Activated T-cell treated with anti-CD3 and anti-CD28 coated beads, Interleukin-2, amount 50 U/mL, for 72 hours (primary cell): ENCODE measurements at places on chromosomes 7 and 10. TPM values are rescaled to one million over a fixed set of nuclear protein-coding genes. Genes with fewer than 3 reads are reported as not detected.
A peak's percentile ranks its signal among the peaks of the same experiment; 100 is the strongest.

DNA sequence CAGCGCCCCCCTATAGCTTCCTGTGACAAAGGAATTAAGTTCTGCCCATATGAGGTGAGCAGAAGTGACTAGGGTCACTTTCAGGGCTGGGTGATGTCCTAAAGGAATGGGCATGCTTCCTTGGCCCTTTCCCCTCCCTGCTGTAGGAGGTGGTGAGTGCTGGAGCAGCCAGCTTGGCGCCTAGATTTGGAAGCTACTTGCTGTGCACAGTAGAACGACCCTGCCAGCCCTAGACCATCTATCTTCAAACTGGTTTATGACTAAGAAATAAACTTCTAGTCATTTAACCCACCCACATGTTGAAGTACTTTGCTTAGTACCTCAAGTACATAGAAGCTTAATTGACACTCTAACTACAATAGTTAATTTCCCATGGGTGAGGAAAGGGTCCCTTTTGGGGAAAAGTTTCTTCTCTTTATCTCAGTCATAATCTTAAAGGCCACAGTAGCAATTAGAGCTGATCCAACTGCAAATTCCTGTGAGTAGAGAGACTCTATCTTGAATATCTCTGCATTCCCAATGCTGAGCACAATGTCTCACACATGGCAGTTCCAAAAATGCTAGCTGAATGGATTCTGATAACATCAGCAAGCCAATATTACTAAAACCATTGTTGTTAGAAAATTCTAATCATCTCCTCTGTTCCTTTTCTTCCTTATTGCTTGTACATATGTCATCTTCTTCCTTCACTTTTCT is 227.2 kb downstream of the RELN start:
- no peak for DNase-seq

DNA sequence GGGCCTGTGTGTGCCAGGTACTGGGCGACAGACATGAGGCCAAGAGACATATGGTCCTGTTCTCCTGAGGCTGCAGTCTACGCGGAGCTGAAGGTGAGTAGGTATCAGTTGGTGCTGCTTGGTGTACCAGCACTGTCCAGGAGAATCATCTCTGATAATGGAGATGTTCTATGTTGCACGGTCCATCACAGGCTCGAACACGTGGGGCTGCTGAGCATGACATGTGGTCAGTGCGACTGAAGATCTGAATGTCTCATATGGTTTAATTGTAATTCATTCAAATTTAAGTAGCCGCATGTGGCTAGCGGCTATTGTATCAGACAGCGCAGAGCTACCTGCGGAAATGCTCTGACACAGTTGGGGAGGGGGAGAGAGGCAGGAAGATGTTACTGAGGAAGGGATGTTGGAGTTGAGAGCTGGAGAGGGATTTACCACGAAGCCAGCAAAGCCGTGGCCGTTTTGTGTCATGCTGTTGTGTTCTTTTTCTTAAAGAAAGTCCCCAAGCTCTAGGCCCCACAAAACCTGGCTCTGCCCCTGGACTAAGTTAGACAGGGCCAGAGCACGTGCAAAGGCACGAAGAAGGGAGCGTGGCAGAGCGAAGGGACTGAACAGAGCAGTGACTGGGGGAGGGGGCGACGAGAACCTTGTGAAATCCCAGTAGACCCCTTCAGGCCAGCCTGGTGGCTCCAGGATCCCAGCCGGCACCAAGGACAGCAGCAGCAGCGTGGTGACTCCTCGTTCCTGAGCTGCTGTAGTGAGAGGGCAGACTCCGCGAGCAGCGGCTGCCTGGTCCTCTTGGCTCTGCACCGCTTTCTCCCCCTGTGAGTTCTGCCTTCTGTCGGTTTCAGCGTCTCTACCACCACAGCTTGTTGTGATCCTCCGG is 20.0 kb downstream of the SMKR1 start:
- no peak for DNase-seq

- no peak for DNase-seq
Measured at GRCh38 chr10:124346831-124347230, 71.9 kb downstream of the OAT start.

DNA sequence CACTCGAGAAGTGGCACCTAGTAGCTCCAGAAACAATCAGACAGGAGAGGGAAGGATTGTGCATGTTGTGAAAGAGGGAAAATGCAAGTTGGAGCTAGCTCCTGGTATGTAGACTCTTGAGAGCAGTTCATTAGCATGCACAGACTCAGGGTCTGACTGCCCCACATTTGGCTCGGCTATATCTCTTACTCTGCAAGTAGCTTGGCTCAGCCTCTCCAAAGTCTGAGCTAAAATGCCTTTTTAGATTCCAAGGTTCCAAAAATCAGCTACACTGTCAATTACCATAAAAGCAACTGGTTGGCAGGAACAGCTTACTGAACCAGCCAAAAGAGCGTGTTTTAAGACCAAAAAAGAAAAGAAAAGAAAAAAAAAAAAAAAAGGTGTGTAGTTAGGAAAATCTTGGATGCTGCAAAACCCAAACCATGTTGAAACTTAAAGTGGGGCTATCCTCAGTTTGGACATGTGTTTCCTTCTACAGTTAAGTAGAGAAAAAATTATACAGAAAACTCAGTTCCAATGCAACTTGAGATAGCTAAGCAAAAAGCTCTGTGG is 65.5 kb downstream of the MKX start:
- DNase-seq, result no peak

- DNase-seq, result no peak
Measured at GRCh38 chr10:14569274-14570060, 205.2 kb downstream of the FAM107B start.

DNA sequence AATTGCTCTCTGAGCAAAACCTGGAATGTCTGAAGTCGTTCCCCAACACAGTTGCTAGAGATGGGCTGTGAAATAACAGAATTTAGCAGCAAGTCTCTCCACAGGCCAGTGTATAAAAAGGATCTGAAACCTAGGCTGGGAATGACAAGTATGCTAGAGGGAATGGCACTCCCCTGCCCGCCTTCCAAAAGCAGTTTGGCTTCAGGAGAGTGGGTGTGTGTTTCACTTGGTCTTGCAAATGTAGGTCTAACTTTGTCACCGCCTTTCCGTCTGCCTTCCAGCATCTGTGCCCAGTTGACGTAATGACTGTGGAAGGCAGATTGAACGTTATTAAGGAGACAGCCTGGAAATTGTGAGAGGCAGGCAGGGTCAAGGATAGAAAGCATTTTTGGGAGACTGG is 18.0 kb upstream of the MTURN start:
- no peak for DNase-seq

GRCh38 chr7:70570029-70570428 is 561.9 kb upstream of the GALNT17 start:
- DNase-seq, result no peak

GRCh38 chr10:28343987-28344895 is 41.4 kb upstream of the MPP7 start:
- DNase-seq, result no peak

GRCh38 chr7:74657692-74658177 is at the start of gene GTF2I:
Gene GTF2I (plus strand): TSS chr7:74657718. CDS start chr7:74689129, 31,411 bp downstream.
- DNase-seq, result no peak

DNA sequence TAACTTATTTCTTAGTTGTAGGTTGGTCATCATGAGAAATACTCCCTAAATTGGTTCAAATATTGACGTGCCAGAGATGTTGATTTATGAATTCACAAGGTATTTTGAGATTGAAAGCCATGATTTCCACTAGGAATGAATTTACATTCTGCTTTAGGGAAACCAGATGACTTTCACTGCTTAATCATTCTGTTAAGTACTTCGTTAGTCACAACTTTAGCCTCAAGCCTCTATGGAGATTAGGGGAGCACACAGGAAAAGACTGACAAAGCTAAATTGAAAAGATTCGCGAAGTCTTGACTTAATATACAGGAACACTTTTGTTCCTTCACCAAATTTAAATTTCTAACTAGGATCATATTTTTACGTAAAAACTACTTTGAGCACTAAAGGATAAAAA is 250.4 kb upstream of the CACNA2D1 start:
- no peak for DNase-seq

DNA sequence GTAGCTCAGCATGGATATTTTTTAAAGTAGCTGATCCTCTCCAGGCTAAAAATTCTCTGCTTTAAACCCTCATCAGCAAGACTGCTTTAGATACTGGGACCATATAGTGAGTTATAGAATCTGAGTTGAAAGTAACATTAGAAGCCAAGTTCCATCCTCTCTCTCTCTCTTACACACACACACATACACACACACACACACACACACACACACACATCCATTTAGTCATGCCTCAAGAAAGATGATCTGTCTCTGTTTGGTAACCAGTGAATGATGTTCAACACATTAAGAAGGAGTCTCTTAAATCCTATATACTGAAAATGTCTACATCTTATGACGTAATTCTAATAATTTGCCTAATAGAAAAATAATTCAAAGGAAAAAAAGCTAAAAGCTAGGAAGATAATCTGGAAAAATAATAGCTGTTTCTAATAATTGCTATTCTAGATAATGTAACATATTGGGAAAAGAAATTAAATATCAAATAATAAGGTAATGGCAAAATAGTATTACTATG is 16.9 kb upstream of the ATP6V0A4 start:
- DNase-seq, result no peak

- no peak for DNase-seq
Measured at GRCh38 chr7:158680754-158681153, 23.9 kb downstream of the NCAPG2 start.

GRCh38 chr7:121428855-121429489 is 32.9 kb upstream of the FAM3C start:
- no peak for DNase-seq

DNA sequence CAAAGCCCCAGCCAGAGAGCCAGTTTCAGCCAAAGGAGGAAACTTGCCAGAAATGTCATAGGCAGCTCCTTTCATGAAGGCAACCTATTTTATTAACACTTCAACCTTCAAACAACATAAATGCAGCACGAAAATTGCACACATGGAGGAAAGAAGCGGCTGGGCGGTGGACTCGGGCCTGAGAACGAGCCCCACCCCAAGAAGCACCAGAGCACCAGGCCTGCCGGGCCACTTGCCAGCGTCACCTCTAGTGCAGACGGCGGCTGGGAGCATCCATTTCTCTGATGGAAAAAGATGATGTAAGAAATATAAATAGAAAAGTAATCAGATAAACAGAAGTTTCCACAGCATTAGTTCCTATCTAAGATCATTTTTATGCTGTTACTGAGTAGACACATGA is 100.0 kb downstream of the TCERG1L start:
- no peak for DNase-seq

GRCh38 chr7:43560742-43561330 is 22.1 kb upstream of the STK17A start:
- DNase-seq, result no peak

- no peak for DNase-seq
Measured at GRCh38 chr10:4246881-4247358, 461.9 kb upstream of the KLF6 start.

- DNase-seq, result peak; percentile 49
Measured at GRCh38 chr7:43625453-43625852, 42.5 kb downstream of the STK17A start.

GRCh38 chr7:143396182-143396581 is 12.5 kb downstream of the EPHA1 start:
- DNase-seq, result no peak

GRCh38 chr7:80772347-80772993 is 134.0 kb downstream of the CD36 start:
- no peak for DNase-seq

DNA sequence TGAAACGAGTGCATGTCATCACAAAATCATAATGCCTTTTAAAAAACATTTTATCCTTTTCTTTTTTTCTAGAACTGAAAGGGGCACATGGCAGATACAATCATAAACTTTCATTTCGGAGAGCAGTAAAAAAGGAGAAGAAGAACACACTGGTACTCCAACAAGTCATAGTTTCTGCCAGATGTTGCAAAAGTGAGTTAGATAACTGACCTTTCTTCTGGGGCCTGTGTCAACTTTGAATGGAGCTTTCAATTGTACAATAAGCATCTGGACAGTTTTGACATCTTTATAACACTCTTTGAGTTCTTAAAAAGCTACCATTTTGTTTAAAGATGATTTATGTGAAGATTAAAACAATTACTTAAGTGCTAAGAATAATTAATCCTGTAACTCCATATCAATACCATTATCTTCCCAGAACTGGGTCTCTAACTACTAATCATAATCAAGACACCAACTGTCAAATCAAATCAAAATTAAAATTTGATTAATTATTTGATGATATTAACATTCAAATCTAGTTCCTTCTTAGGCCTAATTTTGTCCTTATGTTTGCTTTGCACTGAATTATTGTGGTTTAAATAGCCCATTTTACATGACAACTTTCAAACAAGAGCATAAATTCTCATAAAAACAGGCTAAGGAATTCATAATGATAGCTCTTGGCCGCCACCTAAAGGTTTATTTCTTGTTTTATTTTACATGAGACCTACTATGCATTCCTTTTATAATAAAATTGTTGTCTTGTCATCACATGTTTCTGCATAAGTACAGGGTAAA is 19.5 kb upstream of the ITGB8 start:
- no peak for DNase-seq

GRCh38 chr7:117184367-117184766 is 138.5 kb downstream of the WNT2 start:
- DNase-seq, result no peak

- DNase-seq, result peak; percentile 45
Measured at GRCh38 chr10:63976538-63976937, 455.3 kb downstream of the REEP3 start.

DNA sequence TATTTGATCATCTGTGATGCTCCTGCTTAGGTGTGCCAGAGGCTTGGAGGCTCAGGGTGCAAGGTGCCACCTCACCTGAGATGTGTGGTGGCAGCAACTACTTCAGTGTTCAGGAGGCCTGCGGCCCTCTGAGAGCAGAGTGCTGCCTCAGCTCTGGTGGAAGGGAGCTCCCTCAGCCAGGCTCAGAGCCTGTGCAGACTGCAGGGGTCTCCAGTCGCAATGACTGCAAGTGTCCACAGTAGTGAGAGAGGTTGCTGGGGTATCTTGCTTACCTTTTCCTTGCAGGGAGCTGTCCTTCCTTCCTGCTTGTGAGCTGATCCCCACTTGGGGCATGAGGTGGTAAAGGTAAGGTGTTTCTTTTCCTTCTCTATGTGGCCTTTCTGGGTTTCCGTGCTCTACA is 131.0 kb upstream of the GAD2 start:
- DNase-seq, result no peak

DNA sequence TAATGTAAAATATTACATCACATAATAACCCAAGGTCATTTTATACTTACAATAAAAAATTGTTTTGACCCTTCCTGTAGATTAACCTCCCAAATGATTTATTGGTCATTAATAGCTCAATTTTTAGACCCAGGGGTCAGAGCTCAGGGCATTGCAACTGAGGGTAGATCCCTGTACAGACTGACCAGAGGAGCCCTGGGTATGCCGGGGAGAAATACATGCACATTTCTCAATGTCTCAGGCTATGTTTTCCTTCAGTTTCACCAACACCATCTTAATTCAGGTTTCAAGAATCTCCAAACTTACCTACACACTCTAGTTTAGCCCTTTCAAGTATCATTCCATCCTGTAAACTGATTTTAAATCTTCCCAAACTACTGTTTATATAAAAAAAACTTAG is 46.2 kb downstream of the CALD1 start:
- DNase-seq, result no peak

Gene CYP3A4
- total RNA-seq, result not detected

Gene GIMAP4
- total RNA-seq, result 114 TPM

Gene AKR1B15
- not detected for total RNA-seq

Gene INA
- total RNA-seq, result 0.23 TPM

Gene MORN4
- total RNA-seq, result 7.6 TPM

Gene TMEM176A
- 0.24 TPM for total RNA-seq

Gene ZNF107
- 18.5 TPM for total RNA-seq

Gene SLC13A1
- total RNA-seq, result not detected

Gene DPYSL4
- 9.9 TPM for total RNA-seq

Gene CH25H
- not detected for total RNA-seq

Gene GNAT3
- total RNA-seq, result not detected

Gene ST7
- 6.2 TPM for total RNA-seq
